Hematopoietic multipotent progenitor cell (in vitro differentiated cells): ENCODE measurements at places on chromosomes 16 and 17.

- DNase-seq, result no peak
Measured at GRCh38 chr17:65061646-65062045, 5.1 kb upstream of the GNA13 start.

DNA sequence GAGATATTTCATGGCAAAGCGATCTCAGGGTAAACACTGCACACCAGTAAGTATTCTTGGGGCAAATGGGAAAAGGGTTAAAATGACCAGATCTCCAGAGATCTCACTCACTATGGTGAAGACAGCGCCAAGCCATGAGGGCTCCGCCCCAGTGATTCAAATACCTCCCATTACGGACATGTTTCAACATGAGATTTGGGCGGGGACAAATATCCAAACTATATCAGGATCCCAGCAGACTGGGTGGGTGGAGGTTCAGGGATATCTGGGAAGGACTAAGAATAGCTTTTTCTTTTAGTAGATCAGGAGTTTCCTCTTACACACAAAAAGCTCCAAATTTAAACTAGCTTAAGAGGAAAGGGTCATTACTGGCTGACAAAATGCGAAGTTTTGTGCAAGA, 181.7 kb downstream of the WWOX start:
- no peak for DNase-seq

- no peak for DNase-seq
Measured at GRCh38 chr16:54867302-54867832, 63.3 kb upstream of the IRX5 start.

DNA sequence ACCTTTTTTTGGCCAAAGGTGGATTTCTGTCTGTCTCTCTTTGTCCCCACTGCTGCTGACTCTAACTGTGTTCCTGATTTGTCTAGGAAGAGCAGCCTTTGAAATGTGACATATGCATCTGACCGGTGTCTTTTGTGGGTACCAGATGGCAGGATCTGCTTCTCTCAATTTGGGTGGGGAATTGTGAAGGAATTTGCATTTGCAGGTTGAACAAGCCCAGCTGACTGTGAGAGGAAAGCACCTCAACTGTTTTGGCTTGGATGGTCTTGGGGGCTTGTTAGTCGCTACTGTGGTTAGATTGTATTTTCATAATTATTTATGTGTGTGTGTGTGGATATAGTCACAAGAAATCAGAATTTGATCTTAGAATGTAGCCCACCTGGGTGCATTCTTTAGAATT, 37.7 kb upstream of the LCMT1 start:
- no peak for DNase-seq

- DNase-seq, result peak; percentile 67
Measured at GRCh38 chr17:48612854-48613691, 2.0 kb downstream of the HOXB8 start.

DNA sequence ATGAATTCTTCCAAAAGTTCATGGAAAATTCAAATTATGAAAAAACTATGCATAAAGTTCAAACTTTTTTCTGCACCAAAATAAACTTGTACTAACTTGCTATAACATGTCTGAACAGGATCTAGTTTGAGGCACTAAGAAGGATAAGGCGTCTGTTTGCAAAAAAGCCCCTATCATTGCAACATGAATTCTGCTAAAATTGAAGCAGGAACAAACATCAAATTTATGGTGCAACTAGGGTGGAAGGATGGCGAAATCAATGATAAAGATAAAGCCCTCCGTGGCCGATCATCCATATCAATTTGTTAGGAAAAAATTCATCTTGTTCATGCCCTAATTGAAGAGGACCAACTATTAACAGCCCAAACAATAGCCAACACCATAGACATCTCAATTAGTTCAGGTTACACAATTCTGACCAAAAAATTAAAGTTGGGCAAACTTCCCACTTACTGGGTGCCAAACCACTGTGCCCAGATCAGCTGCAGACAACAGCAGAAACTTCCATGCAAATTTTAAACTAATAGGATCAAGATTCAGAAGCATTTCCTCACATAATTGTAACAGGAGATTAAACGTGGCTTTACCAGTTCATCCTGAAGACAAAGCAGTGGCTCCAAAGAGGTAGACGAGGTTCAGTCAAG, 12.9 kb downstream of the IL21R start:
- no peak for DNase-seq

GRCh38 chr17:1109606-1110540, 69.9 kb downstream of the ABR start:
- no peak for DNase-seq

DNA sequence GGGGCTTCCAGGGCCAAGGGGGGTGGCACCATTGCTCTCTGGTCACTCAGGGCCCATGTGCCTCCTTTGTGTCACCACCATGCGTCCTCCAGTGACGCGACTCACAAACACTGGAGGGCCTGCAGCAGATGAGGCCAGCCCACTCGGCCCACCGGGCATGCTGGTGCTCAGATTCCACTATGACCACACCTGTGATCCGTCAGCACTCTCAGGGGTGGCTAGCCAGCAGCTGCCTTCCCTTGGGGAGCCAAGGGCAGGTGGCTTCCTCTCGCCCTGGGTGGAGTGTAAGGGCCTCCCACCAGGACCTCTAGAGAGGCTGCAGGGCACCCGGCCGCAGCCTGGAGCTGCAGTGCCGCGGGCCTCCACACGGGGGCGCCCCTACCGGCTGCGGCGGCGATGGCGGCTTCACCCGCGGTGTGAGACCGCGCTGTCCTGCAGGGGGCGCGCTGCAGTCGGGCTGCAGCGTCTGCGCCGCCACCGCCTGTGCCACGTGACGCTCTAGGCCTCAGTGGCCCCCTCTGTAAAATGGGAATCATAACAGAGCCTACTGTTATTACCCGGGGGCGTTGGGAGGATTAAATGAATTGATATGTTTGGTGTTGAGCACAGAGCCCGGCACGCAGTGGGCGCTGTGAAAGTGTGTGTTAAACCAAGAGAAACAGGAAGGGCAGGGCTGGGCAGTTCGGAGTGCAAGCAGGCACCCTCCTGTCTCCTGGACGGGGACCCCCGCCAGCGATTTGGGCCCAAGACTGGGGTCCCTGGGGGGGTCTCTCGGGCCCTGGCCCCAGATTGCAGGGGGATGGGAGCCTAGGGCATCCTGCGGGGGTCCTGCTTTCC, 192.4 kb upstream of the GSE1 start:
- peak; percentile 79 for DNase-seq

- DNase-seq, result no peak
Measured at GRCh38 chr16:167122-167690, 1.4 kb downstream of the HBM start.

DNA sequence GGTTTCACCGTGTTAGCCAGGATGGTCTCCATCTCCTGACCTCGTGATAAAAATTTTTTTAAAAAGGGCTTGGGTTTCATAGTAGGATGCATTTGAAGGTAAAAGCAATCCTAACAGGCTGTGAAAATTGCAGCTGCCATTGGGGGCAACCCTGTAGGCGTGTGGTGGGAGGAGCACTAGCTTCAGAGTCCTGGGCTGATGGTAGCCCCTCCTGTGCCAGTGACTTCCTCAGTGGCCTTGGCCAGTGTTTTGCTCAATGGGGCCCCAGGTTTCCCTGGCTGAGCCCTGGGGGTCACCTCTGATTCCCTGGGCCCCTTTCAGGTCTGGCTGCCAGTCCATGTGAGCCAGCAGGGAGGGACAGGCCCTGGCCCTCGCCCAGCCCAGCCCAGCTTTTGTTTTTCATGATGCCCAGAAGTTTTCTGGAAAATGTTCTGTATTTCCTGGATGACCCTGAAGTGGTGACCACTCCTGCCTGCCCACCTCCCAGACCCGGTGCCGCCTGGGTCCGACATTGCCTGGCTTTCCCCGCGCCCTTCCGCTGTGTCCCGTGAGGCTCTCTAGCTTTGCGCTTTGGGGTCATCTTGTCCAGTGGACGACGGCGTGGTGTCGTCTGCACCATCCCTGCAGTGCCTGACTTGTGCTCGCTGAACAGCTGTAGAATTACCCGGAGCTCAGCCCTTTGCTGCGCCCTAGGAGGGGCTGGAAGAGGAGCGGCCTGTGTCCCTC, 9.4 kb downstream of the MGRN1 start:
- DNase-seq, result no peak

- DNase-seq, result no peak
Measured at GRCh38 chr17:70184770-70185169, 15.4 kb downstream of the KCNJ2 start.

DNA sequence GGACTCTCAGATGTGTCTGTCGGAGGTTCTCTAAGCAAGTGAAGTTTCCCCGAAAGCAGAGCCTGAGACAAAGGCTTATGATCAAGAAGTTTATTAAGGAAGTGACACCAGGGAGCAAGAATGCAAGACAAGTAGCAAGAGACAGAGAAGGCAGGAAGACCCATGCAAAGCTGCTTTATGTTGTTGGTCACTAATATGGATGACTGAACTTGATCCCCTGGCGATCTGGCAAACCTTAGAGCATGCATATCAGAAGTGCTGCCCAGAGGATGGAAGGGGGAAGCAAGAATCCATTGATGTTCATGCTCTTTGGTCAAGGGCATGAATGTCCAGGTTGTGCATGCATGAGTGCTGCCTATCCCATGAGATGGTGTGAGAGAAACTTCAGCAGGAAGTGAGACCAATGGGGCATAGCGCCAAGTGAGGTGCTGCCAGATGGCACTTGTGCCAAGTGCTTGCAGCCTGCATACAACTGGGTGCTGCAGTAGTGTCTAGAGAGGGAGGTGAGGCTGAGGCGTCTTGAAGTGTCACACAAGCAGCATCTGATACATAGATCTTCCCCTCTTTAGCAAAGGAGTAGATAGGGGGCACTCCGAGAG, 176.5 kb downstream of the SALL1 start:
- no peak for DNase-seq

GRCh38 chr17:42653179-42654124, 5.6 kb upstream of the TUBG2 start:
- DNase-seq, result no peak

GRCh38 chr17:65261682-65262636, 124.8 kb downstream of the RGS9 start:
- DNase-seq, result no peak

DNA sequence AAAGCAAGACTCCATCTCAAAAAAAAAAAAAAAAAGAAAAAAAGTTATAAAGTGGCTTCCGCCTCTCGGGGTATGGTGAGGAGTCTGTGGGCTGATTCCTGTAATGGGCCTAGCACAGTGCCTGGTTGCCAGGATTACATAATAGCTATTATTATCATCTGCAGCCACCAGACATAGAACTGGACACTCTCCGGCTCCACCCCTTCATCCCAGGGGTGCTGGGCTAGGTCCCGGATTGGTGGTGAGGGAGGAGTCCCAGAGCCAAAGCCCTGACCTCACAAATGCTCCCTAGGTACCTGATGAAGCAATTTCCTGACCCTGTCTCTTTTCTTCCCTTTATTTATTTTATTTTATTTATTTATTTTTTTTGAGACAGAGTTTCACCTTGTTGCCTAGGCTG, 11.6 kb upstream of the ADGRG1 start:
- DNase-seq, result no peak

GRCh38 chr17:72953621-72954020, 138.9 kb downstream of the SLC39A11 start:
- no peak for DNase-seq

DNA sequence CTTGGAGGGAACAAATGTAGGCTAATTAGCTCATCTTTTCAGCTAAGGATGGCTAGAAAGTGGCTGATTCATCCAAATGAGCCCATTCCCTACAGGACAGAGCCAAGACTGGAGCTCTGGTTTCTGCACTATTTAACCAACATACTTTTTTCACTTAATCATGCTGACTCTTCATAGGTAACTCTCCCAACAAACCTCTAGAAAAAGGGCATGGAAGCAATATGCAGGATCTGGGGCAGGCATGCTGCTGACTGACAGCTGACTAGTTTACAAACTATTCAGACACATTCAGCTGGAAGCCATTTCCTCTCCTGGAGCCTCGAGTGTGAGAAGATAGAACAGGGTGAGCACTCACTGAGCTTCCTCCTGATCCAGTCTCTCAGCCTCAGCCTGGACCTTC, 6.2 kb downstream of the BECN1 start:
- no peak for DNase-seq

GRCh38 chr16:49466881-49467280, 93.3 kb downstream of the C16orf78 start:
- no peak for DNase-seq

DNA sequence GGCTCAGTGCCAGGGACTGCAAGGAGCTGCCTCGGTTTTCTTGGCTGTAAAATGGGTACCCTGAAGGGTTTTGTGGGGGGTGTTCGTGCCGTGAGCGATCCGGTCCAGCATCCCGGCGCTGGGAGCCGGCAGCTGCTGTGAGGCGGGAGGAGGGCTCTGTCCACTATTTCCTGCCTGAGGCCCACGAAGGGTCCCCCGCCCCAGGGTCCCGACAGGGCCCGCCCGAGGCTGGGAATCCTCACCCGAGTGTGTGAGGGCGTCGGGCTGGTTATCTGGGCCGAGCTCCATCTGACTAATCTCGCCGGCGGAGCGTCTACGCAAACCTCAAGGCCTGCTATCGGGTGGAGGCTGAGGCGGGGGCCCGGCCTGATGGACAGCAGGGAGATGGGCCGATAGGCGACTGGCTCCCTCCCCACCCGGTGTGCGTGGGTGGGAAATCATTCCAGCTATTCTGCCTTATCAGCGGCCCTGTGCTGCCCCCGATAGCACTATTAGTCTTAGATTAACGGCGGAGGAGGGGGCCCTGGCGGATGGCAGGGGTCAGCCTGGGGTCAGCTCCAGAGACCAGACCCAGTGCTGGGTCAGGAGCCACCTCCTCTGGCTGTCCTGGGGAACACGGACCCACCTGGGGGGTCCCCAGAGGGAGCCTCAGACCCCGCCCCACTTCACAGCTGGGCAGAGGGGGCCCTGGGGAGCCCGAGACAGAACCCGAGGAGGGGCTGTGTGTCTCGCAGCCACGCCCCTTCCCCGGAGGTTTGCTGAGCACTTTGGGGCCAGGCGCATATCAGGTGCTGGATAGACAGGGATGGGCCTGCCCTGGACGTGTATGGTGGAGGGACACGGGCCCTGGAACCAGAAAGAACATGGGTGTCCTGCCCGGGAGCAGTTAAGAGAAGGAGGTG, 44.7 kb downstream of the ZFPM1 start:
- no peak for DNase-seq

DNA sequence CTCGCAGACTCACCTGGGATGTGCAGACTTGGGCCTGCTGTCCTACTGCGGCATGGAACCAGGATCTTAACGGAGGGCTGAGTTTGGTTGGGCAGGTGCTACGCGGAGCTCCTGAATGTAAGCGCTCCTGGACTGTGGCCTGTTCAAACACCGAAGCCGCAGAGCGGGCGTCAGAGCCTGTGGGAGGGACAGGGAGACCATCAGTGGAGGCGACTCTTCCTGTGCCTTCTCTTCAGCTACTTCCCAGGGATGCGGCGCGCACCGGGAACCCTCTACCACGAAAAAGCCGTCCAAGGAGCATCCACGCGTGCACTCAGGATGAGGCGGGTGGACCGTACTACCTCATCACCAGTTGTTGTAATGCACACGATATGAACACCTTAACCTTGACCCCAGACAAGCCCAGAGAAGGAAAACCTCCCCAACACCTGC, 2.0 kb downstream of the USP36 start:
- no peak for DNase-seq

GRCh38 chr16:58435779-58436178, 43.5 kb downstream of the GINS3 start:
- DNase-seq, result no peak

GRCh38 chr17:70201872-70202419, 32.6 kb downstream of the KCNJ2 start:
- DNase-seq, result no peak

GRCh38 chr17:73141411-73141810, 23.4 kb upstream of the SSTR2 start:
- no peak for DNase-seq
